ENCODE measurements at places on chromosomes 3 and 15.

- DNase-seq, result no peak
These were observed 45.6 kb upstream of the SRGAP3 start for GRCh38 chr3:9295007-9295406.

DNA sequence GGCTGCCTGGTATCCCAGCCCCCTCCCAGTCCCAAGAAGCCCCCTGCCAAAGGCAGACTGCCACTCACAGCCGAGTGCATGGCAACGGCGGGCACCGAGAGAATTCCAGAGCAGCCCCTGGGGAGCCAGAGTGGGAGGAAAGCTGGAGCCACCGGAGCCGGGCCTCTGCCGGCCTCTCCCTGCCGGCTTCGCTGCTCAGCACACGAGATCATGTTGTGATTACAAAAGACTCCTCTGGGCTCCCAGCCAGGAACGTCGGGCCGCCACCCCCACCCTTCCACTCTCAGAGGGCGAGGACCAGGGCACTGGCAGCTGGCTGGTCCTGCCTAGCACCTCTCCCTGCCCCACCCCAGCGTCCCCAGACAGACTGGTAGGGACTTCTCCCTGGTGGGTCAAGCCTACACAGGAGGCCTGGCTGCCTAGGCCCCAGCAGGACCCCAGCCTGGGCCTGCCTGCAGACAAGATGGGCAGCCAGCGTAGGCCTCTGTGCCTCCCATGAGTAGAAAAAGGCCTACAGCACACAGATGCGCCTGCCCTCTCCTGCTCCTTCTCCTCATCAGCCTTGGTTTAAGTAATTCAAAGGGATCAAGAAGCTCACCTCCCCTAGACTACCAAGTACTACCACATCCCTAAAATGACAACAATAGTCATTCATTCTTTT, at the start of gene CCDC9B:
Gene CCDC9B (minus strand): TSS at position 200 of the 661 bp plus-strand sequence. CDS start 120 bp downstream, at position 80.
- DNase-seq, result no peak

GRCh38 chr3:141960731-141961130, 84.3 kb downstream of the ATP1B3 start:
- no peak for DNase-seq

- DNase-seq, result no peak
These were observed 13.3 kb downstream of the NECTIN3 start for GRCh38 chr3:111084911-111085310.

- DNase-seq, result no peak
These were observed 52.9 kb upstream of the WNT7A start for GRCh38 chr3:13932578-13933295.

- DNase-seq, result no peak
These were observed 15.0 kb downstream of the MAPKBP1 start for GRCh38 chr15:41789236-41789635.

- DNase-seq, result no peak
These were observed 365.3 kb upstream of the EPHA3 start for GRCh38 chr3:88742106-88742505.

GRCh38 chr3:147538034-147538433, 128.9 kb downstream of the ZIC1 start:
- DNase-seq, result no peak

DNA sequence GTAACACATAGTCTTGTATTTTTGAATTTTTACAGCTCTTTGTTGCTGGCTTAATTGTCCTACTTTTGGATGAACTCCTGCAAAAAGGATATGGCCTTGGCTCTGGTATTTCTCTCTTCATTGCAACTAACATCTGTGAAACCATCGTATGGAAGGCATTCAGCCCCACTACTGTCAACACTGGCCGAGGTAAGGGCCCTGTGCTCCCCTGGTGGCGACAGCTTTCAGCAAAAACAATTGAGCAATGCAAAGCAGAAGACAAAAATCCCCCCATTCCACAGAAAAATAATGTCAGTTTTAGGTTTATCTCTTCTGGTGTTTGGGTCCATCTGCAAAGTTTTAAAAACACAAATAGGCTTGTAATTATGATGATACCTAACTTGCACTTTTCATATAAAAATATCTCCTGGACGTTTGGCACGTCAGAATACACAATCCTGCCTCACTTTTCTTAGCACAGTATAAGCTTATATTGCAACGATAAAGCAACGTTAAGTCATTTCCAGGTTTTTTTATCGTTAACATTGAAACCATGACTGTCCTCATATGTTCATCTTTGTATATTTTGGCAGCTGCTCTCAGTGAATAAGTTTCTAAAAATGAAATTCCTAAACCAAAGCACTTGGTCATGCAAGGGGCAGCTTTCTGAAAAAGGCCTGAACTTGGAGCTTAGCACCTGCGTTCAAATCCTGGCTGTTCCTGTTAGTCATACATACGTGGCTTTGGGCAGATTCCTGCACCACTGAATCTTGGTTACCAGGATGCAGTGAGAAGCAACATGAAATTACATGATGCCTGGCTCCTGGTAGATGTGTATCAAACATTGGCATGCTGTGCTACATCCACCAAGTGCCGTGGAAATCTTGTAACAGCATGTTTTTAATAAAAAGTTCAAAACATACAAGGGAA, 8.5 kb downstream of the SEC61A1 start:
- DNase-seq, result no peak

- DNase-seq, result no peak
These were observed at the start of gene ILDR1 for GRCh38 chr3:122021811-122022401. Gene ILDR1, minus strand, starts transcription at chr3:122022247. Its CDS starts 170 bp downstream, at chr3:122022077.

GRCh38 chr3:136249091-136249490, 1.0 kb upstream of the PCCB start:
- no peak for DNase-seq

- no peak for DNase-seq
These were observed 89.4 kb upstream of the ACKR4 start for GRCh38 chr3:132507657-132508056.

- DNase-seq, result no peak
These were observed 769 bp upstream of the CSPG4 start for GRCh38 chr15:75713338-75713895.

DNA sequence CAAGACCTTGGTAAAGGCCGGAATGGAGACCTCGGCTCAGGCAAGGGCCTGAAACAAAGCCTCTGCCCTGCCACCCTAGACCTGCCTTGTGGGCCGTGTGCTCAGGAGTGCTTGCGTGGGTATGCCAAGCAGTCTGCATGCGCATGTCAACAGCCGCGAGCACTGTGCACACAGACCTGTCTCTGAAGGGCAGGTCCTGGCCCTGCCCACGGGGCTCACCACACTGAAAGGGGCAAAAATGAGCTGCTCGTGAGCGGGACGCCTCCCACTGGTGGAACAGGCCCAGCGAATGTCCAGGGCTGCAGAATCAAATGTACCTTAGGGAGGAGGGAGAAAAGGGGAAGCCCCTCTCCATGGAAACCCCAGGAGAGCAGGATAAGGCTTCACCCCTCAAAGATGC, 44.3 kb upstream of the FGD5 start:
- no peak for DNase-seq

GRCh38 chr3:148642616-148643015, 55.1 kb upstream of the AGTR1 start:
- no peak for DNase-seq

DNA sequence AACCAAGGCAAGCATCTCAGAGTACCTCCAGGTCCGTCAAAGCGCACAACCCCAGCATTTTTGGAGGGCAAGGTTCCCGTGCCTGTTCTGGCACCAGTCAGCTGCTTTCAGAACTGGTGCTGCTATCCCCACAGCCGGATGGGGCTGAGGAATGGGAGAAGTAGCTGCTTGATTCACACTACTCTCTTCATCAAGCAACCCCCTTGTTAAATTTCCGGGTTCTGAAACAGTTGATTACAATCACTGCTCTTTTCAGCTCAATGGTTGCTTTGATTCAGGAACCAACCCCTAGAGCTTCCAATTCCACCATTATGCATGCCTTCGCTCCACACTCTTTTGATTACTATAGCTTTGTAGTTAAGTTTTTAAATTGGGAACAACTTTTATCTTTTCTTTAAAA, 12.3 kb upstream of the UBA7 start:
- no peak for DNase-seq

GRCh38 chr3:9703736-9704346, at the start of gene CPNE9:
Gene CPNE9, plus strand, starts transcription at chr3:9703833. Its CDS starts 164 bp downstream, at chr3:9703997.
- DNase-seq, result no peak

DNA sequence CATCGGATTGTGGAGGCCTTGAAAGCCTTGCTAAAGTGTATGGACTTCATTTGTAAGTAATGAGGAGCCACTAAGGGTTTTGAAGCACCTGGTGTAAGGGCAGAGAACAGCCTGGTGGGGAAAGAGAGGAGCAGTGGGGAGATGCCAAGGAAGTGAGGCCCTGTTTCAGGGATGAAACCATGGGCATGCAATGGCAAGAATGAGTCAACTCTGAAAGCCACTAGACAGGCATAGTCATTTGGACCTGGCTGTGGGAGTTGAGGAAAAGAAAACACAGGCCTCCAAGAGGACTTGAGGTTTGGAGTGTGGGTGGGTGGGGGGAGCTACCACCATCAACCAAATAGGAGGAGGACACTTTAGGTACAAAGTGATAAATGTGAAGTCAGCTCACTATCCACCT, 7.6 kb downstream of the XCR1 start:
- DNase-seq, result no peak

DNA sequence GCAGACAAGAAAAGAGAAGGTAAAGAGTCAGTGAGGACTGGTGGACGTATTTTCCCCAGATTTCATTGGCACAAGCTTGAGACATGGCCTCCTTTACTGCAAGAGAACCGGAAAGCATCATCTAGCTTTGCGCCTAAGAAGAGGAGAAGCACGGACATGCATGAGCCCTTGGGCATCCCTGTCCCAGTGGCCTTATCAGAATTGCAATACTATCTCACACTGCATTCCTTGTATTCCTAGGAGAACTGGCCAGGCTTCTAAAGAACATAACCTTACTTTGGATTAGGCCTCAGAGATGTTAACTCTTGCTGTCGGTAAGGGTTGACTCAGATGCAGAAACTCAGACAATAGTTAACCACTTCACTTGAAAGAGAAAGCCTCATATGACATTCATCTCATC, 229.5 kb upstream of the PRICKLE2 start:
- no peak for DNase-seq

DNA sequence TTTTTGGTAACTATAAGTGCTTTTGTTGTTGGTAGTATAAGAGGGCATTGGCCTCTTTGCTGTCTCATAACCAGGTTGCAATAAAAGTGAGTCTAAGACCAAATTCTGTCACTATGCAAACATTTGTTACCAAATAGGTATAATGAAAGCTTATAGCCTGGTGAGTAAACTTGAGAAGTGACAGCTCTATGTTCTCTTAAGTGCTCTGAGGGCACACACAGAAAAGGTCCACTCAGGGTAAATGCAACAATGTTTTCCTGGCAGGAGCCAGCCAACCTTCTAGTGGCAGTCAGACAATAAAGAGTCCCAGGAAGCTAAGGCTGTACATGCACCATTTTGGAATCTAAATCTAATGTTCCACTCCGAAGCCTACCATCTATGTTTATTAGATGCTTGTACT, 262.1 kb upstream of the TGFBR2 start:
- no peak for DNase-seq

- DNase-seq, result no peak
These were observed 161.5 kb downstream of the NSMCE3 start for GRCh38 chr15:29107971-29108645.

Measured in type B pancreatic cell (in vitro differentiated cells).